NCI-H187 (cell line): ENCODE measurements at places on chromosomes 2 and 18.
A peak's percentile ranks its signal among the peaks of the same experiment; 100 is the strongest.

GRCh38 chr18:51425475-51425874 lies 228.0 kb upstream of the MEX3C start:
- no peak for DNase-seq

- DNase-seq: no peak
These were observed 211.8 kb upstream of the DSEL start for GRCh38 chr18:67728364-67728763.

- DNase-seq: no peak
These were observed 32.7 kb downstream of the ABI2 start for GRCh38 chr2:203360833-203361430.

DNA sequence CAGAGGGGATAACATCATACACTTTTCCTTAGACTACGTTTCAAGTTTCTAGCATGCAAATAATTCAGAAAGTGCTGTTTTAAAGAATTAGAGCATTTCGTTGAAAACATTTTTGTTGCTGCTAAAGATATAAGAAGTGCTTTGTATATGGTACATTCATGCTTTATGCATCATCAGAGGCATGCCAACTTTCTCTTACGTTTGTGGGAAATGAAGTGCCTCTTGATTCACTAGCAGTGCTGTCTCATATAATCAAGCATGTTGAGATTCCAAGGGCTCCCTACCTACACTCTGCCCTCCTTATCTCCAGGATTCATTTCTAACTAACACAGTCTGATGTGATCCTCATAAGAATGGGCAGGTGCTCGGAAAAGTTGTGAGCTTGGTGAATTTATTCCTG lies 748.6 kb upstream of the DDX18 start:
- DNase-seq: no peak

DNA sequence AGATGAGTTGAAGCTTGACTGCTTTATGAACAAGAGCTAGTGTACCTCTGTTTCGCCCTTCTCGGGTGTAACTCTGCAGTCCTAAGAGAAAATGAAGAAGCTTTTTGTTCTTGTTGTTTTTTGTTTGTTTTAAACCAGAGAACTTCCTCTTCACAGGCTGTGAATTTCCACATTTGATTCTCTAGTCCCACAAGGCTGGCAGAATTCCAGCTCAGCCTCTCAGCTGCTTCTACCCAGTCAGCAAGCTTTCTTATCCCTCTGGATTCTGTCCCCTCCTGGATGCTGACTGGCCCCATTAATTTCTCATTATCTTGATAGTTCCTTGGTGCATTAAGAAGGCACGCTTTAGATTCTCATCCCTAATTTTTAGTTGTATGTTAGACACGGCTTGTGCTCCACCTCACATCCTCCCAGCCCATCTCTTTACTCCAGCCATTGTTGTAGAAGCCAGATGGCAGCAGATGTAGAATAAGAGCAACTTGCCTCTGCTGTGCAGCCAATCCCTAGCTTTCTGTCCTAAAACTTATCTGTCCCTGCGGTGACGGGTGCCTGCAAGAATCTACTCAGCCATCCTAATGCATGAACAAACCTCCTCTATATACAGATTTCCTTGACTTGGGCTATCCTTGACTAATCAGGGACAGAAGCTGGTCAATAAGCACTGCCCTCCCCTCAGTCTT lies 12.3 kb upstream of the RESP18 start:
- DNase-seq: no peak

GRCh38 chr2:54770676-54771075 lies 47.2 kb downstream of the EML6 start:
- no peak for DNase-seq

DNA sequence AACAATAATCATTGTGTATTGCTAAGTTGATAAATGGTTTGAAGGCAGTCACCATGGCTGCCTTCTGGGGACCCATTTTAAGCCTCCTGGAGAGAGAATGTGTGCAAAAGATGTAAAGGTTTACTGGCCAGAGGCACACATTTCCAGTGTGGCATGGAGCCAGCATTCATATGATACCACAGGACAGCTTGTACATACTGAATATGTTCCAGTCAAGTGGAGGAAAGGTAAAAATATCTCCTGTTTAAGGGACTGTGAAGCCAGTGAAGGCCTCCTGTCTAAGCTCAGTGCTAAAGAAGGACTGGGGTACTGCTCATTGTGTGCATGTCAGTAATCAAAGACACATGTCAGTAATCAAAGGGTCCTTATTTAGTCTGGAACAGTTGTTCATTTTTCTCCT lies 119.2 kb downstream of the BABAM2 start:
- no peak for DNase-seq

- DNase-seq: no peak
These were observed 40.9 kb downstream of the KDM3A start for GRCh38 chr2:86482034-86482433.

- no peak for DNase-seq
These were observed 289.3 kb downstream of the CELF4 start for GRCh38 chr18:37276111-37276890.

GRCh38 chr2:8030573-8031303 lies 651.1 kb upstream of the ID2 start:
- no peak for DNase-seq

DNA sequence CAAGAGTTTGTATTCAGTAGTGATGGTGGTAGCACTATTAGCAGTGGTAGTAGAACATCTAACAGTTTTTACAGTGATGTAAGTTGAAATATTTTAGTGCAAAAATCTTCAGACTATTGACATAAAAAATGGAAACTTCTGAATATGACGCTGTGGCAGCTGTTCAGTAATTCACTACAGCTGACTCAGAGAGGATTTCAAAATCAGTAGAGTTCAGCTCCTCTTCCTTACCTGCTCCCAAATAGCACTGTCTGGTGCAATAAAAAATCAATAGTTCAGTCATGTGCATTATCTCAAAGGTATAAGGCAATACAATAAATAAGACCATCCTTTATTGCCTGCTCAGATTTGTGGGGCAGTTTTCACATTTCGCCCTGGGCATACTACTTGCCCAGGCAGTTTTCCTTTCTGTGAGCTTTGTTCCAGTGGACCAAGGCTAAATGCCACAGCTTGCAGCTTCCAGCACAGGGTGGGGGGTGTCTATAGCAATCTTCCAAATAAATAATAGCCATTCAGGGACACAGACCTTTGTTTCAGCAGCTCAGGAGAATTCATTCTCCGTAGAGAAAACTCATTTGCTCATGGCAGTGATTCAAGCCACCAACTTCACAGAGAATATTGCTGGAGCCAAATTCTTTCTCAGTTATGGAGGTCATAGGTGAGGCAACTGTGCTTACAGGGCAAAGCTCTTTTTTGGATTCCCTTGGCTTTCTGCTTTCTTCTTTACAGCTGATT lies 33.9 kb upstream of the GORASP2 start:
- no peak for DNase-seq

- DNase-seq: peak; percentile 28
These were observed 962.9 kb upstream of the FANCL start for GRCh38 chr2:59204040-59204439.

DNA sequence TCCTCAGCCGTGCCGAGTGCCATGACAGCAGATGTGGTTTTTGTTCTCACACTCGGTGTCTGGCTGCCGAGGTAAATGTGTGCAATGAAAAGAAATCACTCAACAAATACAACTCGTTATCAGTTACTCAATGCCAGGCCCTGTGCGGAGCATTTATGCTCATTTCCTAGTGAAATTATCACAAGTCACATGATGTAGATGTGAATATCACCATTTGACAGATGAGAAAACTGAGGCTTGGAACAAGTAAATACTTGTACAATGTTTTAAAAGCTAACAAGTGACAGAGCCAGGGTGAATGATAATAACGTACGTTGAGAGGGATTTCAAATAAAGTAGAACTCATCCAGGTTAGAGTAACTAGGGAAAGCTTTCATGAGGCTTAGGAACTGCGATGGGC lies 174.7 kb downstream of the EIPR1 start:
- DNase-seq: no peak

GRCh38 chr2:112142525-112143078 lies 4.4 kb downstream of the FBLN7 start:
- no peak for DNase-seq
